Mesothelial cell of epicardium (in vitro differentiated cells): ENCODE measurements at places on chromosomes 13 and 19.

- no peak for DNase-seq
Measured at GRCh38 chr13:36862002-36862685, 43.1 kb downstream of the RFXAP start.

- DNase-seq, result no peak
Measured at GRCh38 chr13:87497426-87497825, 173.7 kb upstream of the SLITRK5 start.

DNA sequence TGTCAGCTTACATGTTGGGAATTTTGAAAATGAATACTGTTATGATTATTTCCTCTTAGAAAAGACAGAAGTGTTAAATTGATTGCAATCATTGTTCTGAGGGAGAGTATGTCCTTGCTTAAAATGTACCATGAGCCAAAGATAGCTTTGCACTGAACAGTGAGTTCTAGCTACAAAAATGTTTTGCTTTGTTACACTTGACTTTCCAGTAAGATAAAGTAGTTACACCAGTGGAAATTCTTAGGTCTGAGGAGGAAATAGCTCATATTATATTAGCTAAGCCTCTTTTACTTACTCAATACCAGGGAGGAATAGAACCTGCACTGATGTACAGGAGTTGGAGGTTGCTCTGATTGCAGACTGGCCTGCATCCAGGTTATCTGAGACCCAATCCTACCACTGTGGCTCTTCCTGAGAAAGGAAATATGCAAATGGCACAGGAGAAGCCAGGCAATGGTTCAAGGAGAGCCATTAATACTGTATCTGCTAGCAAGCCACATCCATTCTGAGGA is 53.0 kb upstream of the FBXL3 start:
- DNase-seq, result no peak

DNA sequence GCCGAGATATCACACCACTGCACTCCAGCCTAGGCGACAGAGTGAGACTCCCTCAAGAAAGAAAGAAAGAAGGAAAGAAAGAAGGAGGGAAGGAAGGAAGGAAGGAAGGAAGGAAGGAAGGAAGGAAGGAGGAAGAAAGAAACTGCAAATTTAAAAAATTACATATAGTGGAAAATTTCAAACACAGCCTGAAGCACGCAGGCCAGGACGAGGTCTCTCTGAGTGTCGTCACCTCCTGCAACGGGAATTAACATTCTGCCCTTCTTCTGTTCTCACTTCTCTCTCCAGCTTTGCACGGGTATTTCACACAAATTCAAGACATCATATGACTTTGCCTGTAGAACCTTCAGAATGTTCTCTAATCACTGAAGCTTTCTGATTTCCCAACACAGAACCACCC is 108.2 kb downstream of the GNG7 start:
- DNase-seq, result no peak

- DNase-seq, result no peak
Measured at GRCh38 chr13:110262508-110263291, 44.3 kb downstream of the COL4A1 start.

- no peak for DNase-seq
Measured at GRCh38 chr13:20664351-20664750, 39.1 kb upstream of the IL17D start.

GRCh38 chr13:26813321-26813979 is 52.9 kb upstream of the GPR12 start:
- no peak for DNase-seq

GRCh38 chr19:48367855-48368254 is 3.7 kb downstream of the SYNGR4 start:
- no peak for DNase-seq

DNA sequence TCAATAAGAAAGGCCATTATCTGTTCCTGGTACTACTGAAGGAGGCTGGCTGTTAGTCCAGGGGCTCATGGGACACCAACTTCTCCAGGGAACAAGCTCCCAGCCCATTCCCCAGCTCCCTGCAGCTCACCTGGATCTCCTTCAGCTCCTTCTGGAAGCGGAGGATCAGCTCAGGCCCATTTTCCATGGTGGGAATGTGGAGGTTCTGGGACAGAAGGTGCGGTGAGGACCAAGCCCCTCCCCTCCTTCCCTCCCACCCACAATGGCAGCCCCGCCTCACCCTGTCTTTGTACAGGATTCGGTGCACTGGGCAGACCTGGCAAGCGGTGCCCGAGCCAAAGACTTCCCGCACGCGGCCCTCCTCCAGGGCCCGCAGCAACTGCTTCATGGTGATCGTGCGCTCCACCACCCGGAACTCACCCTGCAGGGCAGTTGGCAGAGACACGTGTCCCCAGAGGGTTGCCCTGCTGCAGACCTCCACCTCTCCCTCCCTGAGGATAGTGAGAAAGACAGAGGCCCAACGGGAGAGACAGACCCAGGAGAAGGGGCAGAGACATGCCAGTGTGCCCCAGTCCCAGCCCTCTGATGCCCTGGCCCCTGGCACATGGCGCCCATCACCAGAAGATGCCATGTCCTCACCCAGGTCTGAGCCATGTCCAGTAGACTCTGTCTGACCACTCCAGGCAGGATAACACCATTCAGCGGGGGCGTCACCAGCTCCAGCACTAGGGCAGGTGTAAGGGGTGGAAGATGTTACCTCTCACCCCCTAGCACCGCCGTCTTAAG is 14.3 kb downstream of the BCAT2 start:
- no peak for DNase-seq

GRCh38 chr13:28792992-28793391 is 27.1 kb upstream of the MTUS2 start:
- no peak for DNase-seq

GRCh38 chr13:26325876-26326275 is 71.9 kb downstream of the CDK8 start:
- no peak for DNase-seq

DNA sequence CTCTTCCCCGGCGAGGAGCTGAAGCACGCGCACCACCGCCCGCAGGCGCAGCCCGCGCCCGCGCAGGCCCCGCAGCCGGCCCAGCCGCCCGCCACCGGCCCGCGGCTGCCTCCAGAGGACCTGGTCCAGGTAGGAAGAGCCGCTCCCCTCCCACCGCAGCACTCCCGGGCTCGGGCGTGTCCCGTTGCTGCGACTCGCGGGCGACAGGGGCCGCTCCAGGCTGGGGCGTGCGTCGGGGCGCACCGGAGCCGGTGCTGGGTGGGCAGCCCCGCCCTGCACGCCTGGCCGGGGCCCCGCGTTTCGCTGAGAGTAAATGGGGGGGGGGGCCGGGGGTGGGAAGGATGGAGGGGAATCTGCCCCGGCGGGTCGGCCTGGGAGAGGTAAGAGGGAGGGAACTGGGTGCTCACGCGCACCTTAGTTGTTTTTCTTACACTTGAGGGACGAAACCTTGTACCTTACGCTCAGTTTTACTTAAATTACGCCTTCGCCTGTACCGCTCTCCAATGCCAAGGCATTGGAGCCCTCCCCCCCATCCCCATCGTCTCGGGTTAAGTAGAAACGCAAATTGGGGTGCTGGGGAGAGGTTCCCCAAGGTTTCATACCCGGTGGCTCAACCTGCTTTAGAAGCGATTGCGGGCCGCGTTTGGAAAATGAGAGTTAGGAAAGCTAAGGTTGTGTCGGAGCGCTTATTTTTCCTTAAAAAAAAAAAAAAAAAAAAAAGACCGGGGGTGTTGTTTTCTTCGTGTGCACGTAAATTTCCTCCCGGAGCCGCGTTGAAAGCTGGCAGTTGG is 850 bp downstream of the KLF5 start:
- peak; percentile 53 for DNase-seq

- no peak for DNase-seq
Measured at GRCh38 chr13:26727633-26728032, 33.0 kb downstream of the GPR12 start.

DNA sequence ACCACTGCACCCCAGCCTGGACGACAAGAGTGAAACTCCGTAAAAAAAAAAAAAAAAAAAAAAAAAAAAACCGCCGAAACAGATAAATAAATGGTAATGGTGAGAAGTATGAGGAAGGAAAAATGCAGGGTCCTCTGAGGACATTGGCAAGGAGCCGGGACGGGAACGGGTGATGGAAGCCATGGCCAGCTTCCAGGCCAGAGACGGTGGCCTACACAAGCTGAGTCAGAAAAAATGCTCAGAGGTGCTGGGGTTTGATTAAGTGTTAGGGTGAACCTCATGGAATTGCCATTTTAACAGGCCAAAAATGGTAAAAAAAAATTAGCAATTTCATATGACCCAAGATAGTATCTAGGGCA is 866 bp upstream of the ZSWIM4 start:
- DNase-seq, result no peak

GRCh38 chr13:31846961-31847752 is 107.8 kb downstream of the RXFP2 start:
- no peak for DNase-seq

GRCh38 chr19:48196933-48197665 is 26.6 kb downstream of the ZSWIM9 start:
- DNase-seq, result no peak

DNA sequence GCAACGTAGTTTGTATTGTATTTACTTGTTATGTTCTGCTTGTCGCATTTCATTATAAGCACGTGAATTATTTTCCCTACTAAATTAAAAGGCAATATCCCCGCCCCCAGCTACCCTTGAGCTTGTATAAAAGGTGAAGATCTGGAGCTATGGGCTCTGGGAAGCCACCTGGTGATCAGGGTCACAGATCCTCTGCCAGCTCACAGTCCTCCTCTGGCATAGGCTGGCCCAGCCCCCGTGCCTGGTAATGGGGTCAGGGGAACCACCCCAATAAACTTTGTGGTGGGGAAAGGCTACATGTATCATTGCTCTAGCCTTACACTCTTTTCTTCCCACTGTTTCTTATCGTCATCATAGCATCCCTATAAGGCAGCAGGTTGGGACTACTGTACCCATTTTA is 190.2 kb upstream of the TSHZ3 start:
- no peak for DNase-seq

DNA sequence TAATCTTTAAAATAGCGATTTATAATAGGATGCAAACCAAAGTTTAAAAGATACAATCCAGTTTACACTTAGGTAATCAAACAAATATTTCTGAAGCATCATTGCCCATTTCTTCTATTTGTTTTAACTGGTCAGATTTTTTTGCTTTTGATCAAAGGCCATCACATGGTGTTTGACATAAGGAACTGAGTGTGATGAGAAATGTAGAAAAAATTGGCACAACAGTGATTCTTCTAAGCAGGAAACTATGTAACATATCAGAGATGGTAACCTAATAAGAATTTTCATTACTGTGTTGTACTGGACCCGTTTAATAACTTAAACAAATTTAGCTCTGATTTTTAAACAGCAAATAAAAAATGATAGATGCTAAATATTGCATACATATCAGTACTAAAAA is 644.7 kb upstream of the KLF12 start:
- DNase-seq, result no peak

DNA sequence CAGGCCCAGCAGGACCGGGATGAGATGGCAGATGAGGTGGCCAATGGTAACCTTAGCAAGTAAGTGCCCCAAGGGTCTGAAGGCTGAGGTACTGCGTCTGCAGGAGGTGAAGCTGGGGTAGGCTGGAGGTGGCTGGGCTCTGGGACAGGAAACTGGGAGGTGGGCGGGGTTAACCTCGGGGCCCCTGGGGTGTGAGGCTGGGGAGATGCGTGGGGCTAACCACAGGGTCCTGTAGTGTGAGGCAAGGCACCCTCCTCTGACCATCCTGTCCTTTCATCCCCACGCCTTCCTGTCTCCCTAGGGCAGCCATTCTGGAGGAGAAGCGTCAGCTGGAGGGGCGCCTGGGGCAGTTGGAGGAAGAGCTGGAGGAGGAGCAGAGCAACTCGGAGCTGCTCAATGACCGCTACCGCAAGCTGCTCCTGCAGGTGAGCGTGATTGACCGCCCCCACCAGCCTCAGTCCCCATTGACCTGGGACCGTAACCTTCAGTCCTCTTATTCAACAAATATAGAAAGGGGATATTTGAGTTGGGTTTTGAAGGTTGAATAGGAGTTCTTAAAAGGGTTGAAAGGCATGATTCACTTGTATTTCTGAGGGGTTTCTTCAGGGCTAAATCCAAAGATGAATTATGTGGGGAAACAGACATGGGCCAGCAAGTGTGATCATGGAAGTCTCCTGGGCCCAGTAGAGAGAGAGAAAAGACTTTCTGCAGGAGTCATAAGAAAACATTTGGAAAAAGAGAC is 35.7 kb downstream of the KCNC3 start:
- no peak for DNase-seq
